HAP-1 (cell line): ENCODE measurements at places on chromosomes 5 and 9.
A peak's percentile ranks its signal among the peaks of the same experiment; 100 is the strongest.

- peak; percentile 78 for DNase-seq
These were observed 1.0 kb downstream of the MRPS2 start for GRCh38 chr9:135501261-135502167.

GRCh38 chr5:166883016-166883415 is 1408.4 kb upstream of the WWC1 start:
- DNase-seq, result peak; percentile 80

GRCh38 chr5:15209053-15209762 is 290.8 kb upstream of the FBXL7 start:
- no peak for DNase-seq

DNA sequence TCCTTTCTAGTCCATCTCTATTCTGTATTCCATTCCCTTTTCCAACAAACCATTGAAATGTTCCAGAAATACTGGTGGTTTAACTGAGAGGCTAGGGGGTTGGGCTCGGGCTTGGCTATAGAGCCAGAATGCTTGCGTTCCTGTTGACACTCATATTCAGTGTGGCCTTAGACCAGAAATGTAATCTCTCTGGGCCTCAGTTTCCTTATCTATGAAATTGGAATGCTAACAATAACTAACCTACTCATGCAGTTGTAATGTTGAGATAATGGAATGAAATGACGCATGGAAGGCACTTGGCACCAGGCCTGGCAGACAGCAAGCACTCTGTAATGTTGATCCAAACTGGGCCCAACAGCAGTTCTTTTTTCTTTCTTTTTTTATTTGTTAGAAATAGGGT is 26.8 kb downstream of the JADE2 start:
- DNase-seq, result no peak

DNA sequence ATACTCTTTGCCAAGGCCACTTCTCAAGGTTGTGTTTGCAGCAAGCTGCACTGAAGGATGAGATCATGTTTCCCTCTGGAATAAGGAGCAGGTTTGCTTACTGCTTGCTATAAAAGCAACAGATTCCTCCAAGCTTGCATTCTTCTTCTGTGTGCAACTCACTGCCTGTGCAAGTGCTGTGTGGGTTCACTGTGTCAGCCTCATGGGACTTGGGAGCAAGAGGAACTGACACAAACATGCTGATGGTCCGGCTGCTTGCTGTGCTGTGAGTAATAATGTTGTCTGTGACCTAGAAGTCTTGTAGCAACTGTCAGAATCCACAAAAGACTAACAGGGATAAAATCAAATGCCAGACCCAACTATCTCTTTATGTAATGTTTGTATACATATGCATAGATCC is 33.6 kb upstream of the SHC3 start:
- DNase-seq, result no peak

- no peak for DNase-seq
These were observed 389.7 kb downstream of the TAF11L14 start for GRCh38 chr5:18023986-18024385.
